ENCODE measurements at places on chromosomes 2 and 18.
A peak's percentile ranks its signal among the peaks of the same experiment; 100 is the strongest.

DNA sequence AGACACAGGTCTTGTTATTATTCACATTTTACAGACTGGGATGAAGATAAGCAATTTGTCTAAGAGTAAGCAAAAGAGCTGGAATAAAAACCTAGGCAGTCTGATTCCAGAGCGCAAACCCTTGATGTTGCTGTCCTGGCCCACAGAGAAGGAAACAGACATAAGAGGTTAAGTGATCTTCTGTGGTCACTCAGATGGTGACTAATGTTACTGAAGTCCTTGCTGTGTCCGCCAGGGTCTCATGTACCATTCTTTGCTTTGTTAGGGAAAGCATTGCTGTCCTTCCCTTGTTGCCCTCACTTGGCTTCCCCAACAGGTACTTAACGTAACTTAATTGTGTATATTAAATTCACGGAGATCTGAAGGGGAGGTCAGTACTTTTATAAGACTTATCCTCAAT, 14.9 kb upstream of the FAP start:
- no peak for DNase-seq

GRCh38 chr2:39531220-39531777, 94.2 kb upstream of the MAP4K3 start:
- no peak for DNase-seq

- no peak for DNase-seq
Observed at GRCh38 chr2:183495589-183496267, 371.5 kb downstream of the NUP35 start.

GRCh38 chr18:70870292-70870691, 581.4 kb downstream of the SOCS6 start:
- no peak for DNase-seq

DNA sequence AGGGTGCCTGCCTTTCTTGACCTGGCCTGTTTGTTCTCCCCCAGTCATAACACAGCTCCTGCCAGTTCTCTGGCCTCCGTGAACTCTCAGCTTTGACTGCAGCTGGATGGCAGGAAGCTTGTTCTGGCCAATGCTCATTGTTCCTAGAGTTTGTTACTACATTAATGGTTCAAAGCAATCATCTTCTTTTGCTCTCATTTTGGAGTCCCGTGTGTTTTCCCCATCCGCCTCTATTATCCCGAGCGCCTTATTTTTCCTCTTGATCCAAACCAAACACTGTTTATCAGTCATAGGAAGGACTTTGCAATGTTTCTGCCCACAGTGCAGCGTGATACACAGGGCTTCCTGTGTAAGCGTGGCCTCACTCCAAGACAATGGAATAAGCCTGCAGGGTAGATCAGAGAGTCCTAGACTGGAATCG, 184.3 kb upstream of the APCDD1 start:
- DNase-seq, result no peak

- DNase-seq, result no peak
Observed at GRCh38 chr18:78875778-78876650, 103.6 kb upstream of the SALL3 start.

DNA sequence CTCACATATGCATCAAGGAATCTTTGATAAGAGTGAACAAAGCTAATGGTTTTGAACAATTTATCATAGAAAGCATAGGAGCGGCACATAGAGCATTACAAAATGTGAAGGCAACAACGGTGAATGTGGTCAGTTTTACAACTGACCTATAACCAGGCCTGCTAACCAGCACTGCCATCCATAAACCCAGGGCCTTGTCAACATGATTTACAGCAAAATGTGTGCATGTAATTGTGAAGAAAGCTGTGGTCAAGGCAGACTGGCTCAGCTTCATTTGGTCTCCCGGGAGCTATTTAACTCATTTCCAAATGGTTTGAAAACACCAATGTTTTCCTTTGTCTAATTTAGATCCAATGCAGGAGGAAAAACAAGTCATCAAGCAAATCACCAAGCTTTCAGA, 119.8 kb downstream of the DHRS9 start:
- no peak for DNase-seq

DNA sequence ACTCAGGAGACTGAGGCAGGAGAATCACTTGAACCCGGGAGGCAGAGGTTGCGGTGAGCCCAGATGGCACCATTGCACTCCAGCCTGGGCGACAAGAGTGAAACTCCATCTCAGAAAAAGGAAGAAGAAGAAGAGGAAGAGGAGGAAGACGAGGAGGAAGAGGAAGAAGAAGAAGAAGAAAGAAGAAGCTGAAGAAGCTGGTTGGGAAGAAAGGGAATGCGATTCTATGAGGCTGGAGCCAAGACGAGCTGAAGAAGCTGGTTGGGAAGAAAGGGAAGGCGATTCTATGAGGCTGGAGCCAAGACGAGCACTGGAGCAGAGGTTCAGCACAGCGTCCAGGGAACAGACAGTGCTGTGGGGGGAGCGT, 30.3 kb upstream of the TAF1B start:
- DNase-seq, result no peak

- no peak for DNase-seq
Observed at GRCh38 chr2:195677884-195678283, 20.9 kb downstream of the SLC39A10 start.

DNA sequence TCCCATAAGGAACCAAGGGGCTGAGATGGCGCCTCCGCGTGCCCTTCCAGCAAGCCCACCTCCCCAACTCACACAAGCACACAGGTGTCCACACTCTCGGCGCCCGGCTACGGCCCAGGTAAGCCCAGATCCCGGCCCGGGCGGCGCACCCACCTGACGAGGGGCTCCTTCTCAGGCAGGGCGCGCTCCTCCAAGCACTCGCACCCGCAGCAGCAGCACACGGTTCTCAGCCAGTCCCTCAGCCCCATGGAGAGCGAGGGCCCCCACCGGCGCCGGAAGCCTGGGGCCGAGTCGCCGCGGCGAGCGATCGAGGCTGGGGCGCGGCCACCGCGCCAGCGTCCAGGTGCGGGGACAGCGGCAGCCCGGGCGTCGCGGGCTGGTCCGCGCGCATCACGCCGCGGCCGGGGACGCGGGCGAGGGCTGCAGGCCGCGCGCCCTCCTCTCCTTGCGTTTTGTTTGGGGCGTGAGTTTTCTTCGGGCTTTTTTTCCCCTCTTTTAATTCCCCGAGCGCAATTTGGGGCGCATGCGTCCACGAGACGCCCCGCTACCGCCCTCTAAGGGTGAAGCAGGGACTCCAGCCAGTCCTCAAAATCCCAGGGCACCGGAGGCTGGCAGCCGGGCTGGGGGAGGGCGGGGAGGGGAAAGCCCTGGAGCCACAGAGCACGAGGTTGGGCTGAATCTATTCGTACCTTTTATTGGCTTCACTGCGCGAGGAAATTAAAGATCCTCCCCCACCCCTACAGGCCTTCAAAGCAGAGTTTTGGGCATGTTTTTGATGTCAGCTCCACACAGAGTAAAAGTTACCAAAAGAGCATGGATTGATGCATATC, at the start of gene MREG:
Gene MREG, minus strand, starts transcription at position 472 of the 830 bp plus-strand sequence. Its CDS starts 224 bp downstream, at position 248.
- peak; percentile 47 for DNase-seq

DNA sequence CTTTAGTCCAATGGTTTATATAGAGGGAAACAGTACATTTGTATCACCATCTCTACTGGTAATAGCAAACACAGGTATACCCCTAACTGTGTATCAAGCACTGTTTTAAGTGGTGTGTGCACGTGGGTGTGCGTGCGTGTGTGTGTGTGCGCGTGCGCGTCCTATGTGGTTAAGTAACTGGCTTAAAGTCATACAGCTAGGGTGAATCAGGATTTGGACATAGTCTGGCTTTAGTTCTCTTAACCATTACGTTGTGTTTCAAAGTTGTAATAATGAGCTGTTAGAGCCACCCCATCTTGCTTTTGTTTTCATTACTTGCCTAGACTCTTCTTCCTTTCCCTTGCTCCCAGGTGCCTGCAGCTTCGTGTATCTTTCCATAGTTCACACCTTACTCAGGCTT, 2.1 kb downstream of the HADHB start:
- DNase-seq, result no peak

- no peak for DNase-seq
Observed at GRCh38 chr18:72342933-72343332, 201.2 kb downstream of the CBLN2 start.

DNA sequence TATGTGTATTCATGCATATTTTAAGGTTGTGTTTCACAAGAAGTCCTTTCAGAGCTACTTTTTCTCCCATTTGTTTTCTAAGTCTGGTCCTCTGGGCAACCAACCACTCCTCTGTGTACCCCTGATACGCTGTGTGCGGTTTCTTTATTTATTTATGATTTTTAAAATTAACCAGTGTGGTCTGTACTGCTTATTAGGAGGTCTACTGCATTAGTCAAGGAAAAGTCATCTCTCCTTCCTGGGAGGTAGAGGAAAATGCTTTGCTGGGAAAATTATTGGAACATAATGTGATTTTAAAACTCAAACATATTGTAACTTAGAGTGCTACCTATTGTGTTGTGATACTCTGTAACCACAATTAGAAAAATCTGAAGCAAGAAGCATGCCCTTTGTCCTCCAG, 1404.3 kb downstream of the SUCLG1 start:
- DNase-seq, result no peak

- no peak for DNase-seq
Observed at GRCh38 chr2:220915092-220915623, 656.9 kb downstream of the EPHA4 start.

DNA sequence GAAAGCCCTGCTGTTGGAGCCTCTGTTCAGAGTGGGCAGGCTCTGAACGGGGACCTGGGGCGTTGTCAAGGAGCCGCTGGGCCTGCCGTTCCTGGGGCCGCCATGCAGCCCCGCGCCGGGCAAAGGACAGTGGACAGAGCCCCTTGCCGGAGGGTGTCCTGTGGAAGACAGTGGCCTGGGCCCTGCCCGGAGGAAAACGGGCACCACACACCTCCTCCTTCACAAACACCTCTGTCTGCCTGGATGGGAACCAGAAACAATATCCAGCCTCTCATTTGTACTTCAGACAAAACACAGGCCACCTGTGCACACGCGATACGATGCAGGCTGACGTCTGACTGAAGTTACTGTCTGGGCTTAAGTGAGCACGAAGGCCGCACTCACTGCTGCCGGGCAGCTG, 233.7 kb downstream of the TWIST2 start:
- DNase-seq, result no peak

- no peak for DNase-seq
Observed at GRCh38 chr2:227824711-227825110, 11.1 kb downstream of the CCL20 start.

DNA sequence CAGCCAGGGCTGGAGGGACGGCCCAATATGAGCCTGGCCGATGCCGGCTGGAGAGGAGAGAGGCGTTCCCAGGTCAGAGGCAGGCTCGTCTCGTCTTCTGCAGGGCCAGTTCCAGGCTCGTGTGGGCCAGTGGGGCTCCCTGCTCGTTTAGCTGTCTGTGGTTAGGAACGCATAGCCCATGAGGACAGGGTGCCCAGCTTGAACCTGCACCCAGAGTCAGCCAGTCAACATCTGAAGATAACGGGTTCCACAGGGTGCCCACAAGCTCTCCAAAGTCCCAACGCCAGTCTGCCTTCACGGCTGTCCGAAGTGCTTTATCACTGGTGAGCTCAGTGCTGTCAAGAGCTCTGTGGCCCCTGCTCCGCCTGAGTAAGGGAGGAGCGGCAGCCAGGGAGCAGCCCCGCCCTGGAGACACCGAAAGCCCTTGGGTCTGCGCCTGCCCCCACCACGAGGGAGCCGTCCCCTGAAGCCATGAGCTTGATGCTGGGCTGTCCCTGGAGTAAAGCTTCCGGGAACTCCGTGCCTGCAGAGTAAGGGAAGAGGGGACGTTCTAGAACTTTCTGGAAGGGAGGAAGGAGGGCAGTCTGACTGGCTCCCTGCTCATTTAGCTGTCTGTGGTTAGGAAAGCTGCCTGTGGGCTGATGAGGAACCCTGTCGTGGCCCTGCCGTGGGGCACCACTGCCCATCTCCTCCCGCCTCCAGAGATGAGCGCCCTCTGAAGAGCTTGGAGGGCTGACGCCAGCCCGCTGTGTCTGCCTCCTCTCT, 2.7 kb upstream of the HSBP1L1 start:
- no peak for DNase-seq

DNA sequence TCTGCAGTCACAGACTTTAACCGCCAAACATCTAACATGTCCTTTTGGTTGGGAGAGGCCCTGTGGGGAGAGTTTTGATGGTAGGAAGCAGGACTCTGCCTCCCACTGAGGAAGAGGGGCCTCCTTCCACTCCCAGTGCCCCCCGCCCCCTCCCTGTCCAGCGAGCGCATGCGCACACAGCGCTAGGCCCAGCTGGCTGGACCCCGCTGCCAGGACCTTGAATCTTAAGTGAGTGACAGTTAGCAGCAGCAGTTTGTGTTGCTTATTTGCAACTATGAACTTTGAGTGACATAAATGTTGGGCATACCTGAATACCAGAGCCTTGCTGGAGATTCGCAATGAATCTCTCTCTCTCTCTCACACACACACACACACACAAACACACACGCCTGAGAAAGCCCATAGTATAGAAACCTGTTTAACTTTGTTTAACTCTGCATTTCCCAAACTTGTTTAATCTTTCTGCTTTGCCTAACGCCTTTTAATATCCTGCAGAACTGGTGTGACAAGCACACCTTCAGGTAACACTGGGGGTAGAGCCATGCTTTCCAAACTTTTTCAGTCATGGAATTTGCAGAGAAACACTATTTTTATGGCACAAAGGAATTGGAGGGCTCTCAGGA, 134.6 kb upstream of the SMAD2 start:
- DNase-seq, result no peak

DNA sequence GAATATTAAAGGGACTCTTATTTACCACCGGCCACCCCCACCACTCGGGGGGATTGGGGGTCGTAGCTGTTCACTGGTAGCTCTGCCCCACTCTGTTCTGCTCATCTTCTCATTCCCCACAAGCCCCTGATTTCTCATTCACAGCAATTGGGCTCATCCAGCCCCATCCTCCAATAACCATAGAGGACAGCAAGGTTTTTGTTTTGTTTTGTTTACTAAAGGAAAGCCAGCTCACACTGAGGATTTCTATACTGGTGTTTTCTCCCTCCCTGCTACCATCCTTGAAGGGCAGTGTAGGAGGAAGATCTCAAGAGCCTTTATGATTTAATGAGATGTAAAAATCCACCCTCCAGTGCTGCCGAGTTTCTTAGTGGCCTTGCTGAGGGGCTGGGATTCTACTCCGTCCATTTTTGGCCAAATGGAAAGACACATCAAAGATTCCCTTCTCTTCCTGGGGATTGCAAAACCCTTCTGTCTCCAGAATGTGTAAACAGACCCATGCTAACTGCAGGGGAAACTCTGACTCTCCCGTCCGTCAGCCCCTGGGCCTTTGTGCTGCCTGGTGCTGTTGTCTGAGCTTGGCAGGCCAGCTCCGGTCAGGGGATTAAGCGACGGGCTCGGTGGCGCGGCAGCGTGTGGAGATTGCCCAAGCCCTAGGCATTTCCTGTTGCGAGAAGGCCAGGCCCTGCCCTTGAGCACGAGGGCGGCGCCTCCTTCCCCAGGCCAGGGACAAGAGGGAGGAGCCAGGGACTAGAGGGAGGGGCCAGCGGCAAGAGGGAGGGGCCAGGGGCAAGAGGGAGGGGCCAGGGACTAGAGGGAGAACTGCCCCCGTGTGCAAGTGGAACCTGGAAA, 165.0 kb downstream of the ANTXR1 start:
- peak; percentile 40 for DNase-seq

Measured in caudate nucleus (tissue), 63 donors.